Left colon (tissue), 2 donors: ENCODE measurements at places on chromosomes 12 and 14. TPM values are rescaled to one million over a fixed set of nuclear protein-coding genes. Genes with fewer than 3 reads are reported as not detected.

Gene B4GALNT1
- 0.98 TPM for total RNA-seq

Gene PTPRR
- 13.1 TPM for total RNA-seq

Gene TAS2R10
- not detected for total RNA-seq

Gene STXBP6
- total RNA-seq = 19.9 TPM

Gene MYO1H
- total RNA-seq = 0.20 TPM

Gene GARIN6
- total RNA-seq = not detected

Gene AKAP3
- 3.4 TPM for total RNA-seq

Gene IL26
- total RNA-seq = not detected

Gene GPRC5D
- not detected for total RNA-seq

Gene PTHLH
- not detected for total RNA-seq

Gene C12orf54
- total RNA-seq = not detected

Gene TAS2R13
- total RNA-seq = 1.3 TPM

Gene PMCH
- total RNA-seq = not detected

Gene ORAI1
- total RNA-seq = 15.5 TPM

Gene TAS2R14
- total RNA-seq = 2.1 TPM

Gene DNAJC22
- total RNA-seq = 45.6 TPM

Gene SRP54
- 38.3 TPM for total RNA-seq

Gene SLC6A13
- total RNA-seq = not detected

Gene TAS2R19
- total RNA-seq = 2.9 TPM

Gene RPL6
- 778 TPM for total RNA-seq

Gene AJUBA
- 4.1 TPM for total RNA-seq

Gene GTF2H3
- 25.1 TPM for total RNA-seq

Gene OAS1
- 97.4 TPM for total RNA-seq

Gene LRCOL1
- total RNA-seq = not detected

Gene BCAT1
- total RNA-seq = 6.0 TPM

Gene CCDC196
- total RNA-seq = 1.6 TPM

Gene ETFBKMT
- total RNA-seq = 5.2 TPM

Gene CD4
- 18.1 TPM for total RNA-seq
